ENCODE measurements at places on chromosomes 12 and 14.

DNA sequence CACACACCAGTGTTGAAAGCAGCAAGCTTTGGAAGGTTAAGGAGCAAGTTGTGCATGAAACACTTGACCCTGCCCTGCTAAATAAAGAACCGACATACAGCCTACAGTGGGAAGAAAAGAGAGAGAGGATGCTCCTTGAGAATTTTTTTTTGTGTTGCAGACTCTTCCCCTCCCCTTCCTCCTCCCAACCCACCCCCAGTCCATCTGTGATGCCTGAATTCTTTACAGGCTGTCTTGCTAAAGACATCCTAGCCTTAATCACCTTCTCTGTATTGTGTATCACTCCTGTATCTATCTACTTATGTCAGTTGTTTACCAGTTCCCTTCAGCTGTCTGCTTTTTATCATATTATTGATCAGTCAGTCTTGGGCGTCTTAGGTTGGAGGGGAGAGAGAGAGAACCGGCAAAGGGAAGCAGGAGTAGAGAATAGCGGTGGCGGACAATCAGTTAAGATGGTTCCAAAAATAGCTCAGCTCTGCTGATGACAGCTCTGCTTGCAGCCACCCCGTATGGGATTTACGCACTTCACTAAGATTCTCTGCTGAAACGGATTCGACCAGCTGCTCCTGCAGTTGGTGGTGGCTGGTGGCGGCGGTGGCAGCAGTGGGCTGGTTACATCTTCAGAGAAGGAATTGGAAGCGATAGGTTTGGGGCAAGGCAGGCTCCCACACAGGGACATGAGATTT lies 664.7 kb downstream of the NRXN3 start:
- no peak for DNase-seq

DNA sequence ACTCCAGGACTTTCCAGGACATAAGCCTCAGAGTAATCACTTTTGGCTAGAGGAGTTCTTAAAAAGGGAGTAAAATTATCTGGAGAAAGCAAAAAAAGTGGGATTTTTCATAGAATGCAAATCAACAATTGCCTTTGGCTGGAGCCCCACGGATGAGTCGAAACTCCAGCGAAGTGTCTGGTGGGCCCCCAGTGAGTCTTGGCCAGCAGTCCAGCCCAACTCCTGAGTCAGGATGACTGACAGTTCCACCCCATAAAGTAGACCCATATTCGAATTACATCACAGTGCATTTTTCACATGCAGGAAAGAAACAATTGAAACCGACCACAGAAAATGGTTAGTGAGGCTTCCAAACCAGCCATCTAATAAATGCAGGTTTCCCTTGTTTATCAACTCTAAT lies 265.7 kb downstream of the BCL11B start:
- no peak for DNase-seq

GRCh38 chr12:67966560-67966959 lies 22.7 kb upstream of the IFNG-AS1 start:
- DNase-seq: no peak

DNA sequence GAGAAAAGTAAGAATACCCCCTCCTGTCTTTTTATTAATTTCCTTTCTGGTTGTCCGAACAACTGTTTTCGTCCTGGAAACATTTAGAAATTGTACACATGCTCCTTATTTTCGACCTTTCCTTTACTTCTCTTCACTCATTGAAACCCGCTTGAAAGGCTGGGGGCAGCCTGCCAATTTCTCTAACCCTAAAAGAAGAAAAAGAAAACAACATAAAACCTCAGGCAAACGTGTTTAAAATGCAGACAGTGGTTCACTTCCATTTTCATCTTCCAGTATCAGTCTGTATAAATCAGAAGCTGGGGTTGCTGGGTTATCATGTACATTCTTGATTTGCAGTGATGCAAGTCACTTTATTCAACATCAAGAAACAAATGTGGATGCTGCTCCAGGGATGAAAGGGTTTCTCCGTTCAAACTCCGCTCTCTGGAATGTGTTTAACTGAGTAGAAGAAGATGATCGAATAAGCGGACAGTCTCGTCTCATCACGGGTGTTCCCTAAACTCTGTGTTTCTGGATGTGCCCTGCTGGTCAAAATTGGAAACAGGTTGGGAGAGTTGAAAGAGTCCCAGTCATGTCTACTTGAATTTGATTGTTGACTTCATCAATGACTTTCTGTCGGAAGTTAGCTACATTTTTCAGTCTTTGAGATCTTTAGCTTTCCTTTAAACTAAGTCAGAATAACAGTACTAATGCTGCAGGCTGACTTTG lies 1042.2 kb downstream of the BCL11B start:
- peak; percentile 77 for DNase-seq

GRCh38 chr12:19168644-19169043 lies 39.1 kb downstream of the PLEKHA5 start:
- DNase-seq: no peak

GRCh38 chr12:94184995-94185719 lies 36.8 kb downstream of the PLXNC1 start:
- no peak for DNase-seq

GRCh38 chr14:68285421-68286179 lies 466.0 kb downstream of the RAD51B start:
- peak; percentile 72 for DNase-seq

DNA sequence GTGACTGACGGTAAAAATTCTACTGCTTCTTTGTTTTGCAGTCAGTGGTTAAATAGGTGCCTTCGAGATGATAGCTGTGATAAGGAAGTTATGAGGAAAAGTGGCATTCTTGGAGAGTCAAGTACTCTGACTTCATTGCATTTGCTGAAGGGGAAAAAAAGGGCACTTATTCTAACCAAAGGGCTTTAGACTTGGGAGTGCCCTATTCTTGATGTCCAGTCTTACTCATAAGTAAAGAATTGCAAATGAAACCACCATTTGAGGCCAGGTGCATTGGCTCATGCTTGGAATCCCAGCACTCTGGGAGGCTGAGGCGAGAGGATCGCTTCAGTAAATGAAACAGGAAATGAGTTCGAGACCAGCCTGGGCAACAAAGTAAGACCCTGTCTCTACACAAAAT lies 40.3 kb downstream of the BRAP start:
- DNase-seq: no peak

DNA sequence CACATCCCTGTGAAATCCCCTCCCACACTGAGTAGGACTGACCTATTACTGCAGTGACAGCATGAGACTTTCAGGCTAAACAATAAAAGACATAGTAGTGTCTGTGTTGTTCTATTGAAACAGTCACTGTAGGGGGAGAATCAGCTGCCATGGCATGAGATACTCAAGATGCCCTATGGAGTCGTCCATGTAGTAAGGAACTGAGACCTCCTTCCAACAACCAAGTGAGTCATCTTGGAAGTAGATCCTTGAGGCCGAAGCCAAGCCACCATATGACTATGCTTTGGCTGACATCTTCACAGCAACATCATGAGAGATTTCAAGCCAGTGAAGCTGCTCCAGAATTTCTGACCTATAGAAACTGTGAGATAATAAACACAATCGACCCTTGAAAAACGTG lies 12.1 kb upstream of the LRP6 start:
- no peak for DNase-seq

- no peak for DNase-seq
Observed at GRCh38 chr12:17104801-17105200, 498.8 kb upstream of the LMO3 start.

GRCh38 chr12:111792155-111792855 lies 25.6 kb downstream of the ALDH2 start:
- DNase-seq: no peak

DNA sequence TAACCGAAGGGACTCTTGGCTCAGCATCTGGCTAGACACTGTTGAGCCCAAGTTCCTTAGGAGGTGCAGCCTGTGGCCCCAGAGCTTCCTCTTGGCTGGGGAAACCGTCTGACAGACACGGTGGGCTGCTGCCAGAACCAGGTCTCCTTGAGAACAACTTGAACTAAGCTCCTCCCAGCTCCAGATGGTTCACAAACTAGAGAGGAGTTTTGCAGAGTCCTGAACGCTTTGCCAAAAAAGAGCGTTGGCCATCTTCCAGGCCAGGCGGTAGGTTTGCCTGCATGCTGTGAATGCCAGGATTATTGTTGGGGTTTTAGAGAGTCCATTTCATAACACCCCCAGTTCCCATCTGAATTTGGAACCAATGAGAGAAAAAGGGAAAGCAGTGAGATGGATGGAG lies 399.8 kb downstream of the RGS6 start:
- DNase-seq: no peak

- peak; percentile 54 for DNase-seq
Observed at GRCh38 chr12:11765817-11766794, 116.6 kb downstream of the ETV6 start.

- DNase-seq: no peak
Observed at GRCh38 chr12:10842862-10843261, 6.4 kb downstream of the PRR4 start.

- DNase-seq: no peak
Observed at GRCh38 chr14:22382955-22383354, 206.1 kb downstream of the DAD1 start.

DNA sequence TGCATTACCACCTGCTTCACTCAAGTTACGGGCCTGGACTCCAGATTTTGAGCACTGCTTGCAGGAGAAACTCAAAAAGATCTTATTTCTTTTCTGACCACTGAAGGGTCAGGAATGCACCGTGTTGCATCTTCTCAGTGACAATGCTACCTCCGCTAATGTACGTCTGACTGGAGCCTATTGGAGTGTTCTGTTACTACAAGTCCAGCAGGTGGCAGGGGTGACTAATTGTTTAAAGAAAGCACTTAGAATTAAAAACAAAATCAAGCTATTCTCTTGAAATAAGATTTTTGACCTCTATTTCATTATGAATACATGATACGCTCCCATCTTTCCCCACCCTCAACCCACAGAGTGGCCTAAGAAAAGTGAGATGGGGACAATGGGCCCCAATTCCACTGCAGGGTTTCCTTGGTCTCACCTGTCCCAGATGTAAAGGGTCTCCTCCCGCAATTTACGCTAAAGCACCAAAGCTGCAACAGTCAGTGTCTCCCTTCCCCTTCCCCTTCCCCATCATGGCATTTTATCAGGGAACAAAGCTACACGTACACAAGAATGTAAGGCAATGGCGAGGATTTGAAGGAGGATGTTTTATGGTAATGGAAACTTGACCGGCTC lies 2.2 kb downstream of the TBPL2 start:
- DNase-seq: no peak

DNA sequence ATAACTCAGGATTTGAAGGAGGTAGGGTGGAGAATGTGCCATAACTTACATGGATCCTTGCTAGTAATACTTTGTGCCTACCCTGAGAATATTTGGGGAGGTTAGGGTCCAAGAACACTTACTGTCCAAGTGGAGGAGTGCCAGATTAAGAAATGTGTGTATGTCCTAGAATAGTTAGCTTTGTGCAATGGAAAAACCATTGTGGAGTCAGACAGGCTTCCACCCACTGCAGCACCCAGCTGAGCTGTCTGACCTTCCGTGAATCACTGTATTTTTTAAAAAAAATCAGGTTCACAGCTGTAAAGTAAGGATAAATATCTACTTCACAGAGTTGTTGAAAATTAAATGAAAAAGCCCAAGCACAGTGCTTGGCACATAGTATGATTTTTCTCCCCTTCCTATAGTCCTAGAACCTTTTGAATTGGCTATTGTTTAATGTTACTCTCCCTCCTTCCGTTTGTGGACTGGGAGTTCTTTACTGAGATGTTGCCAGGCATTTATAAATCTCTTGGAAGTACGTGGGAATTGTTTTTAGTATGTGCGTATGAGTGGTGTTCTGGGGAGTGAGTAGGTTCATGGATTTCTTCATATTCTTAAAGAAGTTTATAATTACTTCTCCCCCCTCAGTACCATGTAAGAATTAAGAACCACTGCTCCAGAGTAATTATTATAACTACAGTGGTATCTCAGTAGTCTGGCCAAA lies 9.2 kb downstream of the RAB21 start:
- DNase-seq: no peak

GRCh38 chr12:63228853-63229252 lies 77.9 kb upstream of the AVPR1A start:
- DNase-seq: no peak

GRCh38 chr14:104611881-104612280 lies 7.3 kb upstream of the TMEM179 start:
- no peak for DNase-seq

DNA sequence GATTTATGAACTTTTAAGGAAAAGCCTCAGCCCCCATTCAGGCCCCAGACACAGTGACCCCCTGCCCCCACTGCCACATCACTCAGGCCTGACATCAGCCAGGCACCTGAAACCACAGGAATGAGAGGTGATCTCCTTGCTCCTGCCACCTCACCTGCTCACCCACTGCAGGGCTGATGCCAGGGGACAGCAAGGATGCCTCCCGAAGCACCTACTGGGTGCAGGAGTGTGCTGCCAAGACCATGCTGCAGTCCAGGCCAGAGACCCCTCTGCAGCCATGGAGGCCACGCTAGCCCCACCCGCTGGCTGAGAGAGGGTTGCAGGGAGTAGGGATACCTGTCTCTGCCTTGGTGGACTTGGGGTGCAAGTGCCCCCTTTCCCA lies 18.6 kb upstream of the KRT7 start:
- no peak for DNase-seq

GRCh38 chr14:42222924-42223471 lies 616.3 kb downstream of the LRFN5 start:
- no peak for DNase-seq

GRCh38 chr12:120010661-120011230 lies 21.7 kb downstream of the BICDL1 start:
- DNase-seq: peak; percentile 65

- peak; percentile 60 for DNase-seq
Observed at GRCh38 chr12:109927622-109928021, 27.5 kb downstream of the TCHP start.

GRCh38 chr14:104238424-104239184 lies 100.2 kb downstream of the KIF26A start:
- no peak for DNase-seq

DNA sequence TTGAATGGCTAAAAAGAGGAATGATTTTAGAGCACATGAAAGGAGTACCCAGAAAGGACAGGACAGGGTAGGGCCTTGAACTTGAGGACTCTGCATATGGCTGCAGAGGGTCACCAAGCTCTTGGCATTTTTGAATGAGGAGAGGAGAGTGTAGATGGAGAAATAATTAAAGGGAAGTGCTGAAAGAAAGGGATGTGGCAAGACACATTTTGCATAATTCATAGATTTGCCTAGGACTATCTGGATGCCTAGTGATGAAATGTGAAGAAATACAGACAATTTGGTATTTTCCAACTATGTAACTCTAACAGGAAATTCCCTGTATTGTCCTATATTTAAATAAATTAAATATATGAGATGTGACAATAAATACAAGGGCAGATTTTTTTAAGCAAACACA lies 27.5 kb upstream of the MDM1 start:
- DNase-seq: no peak

DNA sequence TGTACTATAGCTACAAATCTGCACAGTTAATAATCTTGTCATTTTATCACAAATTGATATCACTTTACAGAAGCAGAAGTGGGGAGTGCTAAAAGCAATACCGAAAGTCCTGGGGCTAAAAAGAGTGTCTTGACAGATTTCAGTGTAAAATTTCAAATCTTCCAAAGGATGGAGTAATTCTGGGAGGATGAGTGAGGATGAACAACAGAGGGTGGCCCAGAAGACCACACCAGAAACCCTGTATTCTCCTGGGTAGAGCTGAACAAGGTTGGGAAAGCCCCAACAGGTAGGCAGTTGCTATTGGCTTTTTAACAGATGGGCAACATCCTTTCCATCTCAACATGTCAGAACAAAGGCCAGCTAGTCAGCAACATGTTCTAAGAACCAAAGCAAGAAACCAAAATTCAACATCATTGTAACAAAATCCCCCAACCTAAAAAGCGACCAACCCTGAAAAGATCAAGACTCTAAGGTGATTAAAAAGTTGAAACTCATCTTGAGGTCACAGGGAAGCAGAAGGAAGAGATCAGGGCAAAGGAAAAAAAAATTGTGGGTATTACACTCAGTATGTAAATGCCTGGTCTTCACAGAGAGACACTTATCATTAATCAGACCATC lies 38.8 kb downstream of the CBX5 start:
- DNase-seq: no peak

- DNase-seq: peak; percentile 73
Observed at GRCh38 chr14:20610002-20610765, 19.0 kb upstream of the RNASE12 start.
